ENCODE measurements at places on chromosomes 6 and 20.

- DNase-seq: no peak
Observed at GRCh38 chr6:124119596-124119995, 315.9 kb downstream of the NKAIN2 start.

DNA sequence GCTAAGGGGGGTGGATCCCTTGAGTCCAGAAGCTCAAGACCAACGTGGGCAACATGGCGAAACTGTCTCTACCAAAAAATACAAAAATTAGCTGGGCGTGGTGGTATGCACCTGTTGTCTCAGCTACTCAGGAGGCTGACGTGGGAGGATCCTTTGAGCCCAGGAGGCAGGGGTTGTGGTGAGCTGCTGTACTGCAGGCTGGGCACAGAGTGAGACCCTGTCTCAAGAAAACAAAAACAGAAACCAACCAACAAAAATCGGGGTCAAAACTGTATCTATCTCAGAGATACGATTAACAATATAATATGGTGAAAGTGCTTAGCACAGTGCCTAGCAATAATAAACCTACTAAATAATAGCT is 20.7 kb upstream of the BCAS1 start:
- DNase-seq: no peak

GRCh38 chr6:113290684-113291083 is 566.5 kb upstream of the MARCKS start:
- DNase-seq: no peak

DNA sequence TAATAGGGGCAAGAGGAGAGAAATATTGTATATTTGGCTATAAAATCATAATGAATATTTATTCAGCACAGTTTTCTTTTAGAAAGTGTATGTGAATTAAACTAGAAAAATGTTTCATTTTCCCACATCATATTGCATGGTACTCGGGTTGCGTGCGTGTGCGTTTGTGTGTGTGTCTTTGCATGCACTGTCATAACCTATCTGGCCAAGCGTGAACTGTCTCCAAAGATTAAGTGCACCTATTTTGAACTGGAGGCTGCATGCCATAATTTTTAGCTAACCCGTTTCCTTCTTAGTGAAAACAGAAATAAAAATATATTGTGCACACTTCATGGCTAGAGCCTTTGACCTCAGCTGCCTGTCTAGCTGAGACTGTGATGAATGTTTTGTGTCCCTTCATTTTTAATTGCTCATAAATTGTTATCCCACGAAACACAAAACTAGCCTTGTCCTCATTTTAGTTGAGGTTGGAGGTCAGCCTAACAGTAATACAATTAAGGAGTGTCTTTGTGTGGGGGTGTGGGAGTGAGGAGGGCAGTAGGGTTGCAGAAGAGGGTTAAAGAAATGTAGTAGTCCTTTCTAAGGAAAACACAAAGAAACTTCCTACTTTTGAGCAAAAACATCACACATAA is 336.1 kb upstream of the POU3F2 start:
- no peak for DNase-seq

DNA sequence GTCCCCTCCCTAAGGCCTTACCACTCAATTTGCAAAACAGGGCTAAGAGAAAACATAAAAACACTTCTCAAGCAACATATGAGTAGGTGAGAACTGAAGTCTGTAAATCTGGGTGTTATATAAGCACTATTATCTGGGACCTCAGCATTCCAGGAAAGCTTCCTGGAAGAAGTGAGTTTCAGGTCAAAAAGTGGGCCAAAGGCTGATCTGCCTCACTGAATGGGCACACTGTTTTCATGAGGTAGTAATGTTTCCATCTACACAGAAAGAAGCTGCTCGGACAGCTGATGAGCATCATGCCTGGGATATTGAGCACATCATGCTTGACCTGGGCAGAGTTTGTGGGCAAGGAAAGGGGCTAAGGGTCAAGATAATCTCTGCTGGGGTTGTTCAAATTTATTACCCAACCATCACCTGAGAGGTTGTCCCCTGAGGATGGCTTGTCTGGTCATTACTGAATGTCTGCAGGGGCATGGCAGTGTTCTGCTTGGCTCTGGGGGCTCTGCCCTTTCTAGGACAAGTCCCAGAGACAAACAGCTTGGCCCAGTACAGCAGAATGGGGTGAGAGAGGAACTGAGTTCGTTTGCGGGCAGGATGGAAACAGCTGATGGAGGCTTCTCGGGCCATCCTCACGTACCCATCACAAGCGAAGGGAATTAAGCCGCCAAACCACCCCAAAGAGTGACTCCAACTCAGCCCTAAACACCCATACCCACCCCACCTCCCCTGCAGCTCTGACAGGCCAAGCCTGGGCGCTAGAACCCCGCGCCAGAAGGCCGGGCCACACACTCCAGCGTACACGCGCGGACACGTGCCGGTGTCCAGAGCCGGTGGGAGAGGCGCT is 1.2 kb upstream of the SYNJ2 start:
- no peak for DNase-seq

GRCh38 chr6:165571068-165571682 is 91.9 kb downstream of the PDE10A start:
- DNase-seq: no peak

- DNase-seq: no peak
Observed at GRCh38 chr6:54411767-54412166, 103.5 kb downstream of the TINAG start.

- peak; percentile 89 for DNase-seq
Observed at GRCh38 chr6:73774311-73774774, 78.3 kb downstream of the CD109 start.

- DNase-seq: no peak
Observed at GRCh38 chr6:9020001-9020400, 584.7 kb upstream of the SLC35B3 start.

- peak; percentile 39 for DNase-seq
Observed at GRCh38 chr6:83429857-83430610, 817 bp downstream of the ME1 start.

DNA sequence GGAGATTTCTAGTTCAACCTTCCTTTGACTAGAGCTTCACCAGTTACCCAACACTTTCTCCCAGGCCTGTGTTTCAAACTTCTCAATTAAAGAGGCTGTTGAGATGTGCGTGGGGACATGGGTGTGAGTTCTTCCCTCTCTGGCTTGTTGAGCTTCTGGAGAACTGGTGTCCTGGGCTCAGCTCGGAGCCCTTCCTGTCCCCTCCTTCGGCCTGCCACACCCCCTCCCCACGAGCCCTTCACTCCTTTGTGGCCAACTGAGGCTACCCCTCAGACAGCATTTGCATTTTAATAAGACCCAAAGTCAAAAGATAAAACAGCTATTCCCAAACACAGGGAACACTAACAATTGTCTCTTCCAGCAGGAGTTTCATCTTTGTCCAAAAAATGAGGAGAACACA is 123.3 kb upstream of the MLN start:
- DNase-seq: no peak

GRCh38 chr20:25048519-25048952 is 9.4 kb downstream of the ACSS1 start:
- no peak for DNase-seq

- no peak for DNase-seq
Observed at GRCh38 chr6:41487860-41488432, 58.2 kb upstream of the FOXP4 start.

DNA sequence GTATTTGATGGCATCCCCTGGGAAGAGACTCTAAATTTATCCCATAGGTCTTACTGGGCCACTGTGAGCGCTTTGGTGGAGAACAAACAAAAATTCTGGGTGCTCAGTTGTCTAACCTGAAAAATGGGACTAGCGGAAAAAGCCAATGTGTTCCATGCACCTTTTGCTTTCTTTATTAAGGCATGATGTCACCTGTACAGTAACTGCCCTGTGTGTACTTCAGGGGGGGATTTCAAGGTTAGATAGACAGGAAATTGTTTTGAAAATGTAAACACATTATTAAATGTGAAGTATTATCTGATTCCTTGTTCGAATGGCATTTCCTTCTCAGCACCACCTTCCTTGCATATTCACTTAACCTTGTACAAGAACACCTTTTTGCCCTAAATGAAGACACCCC is 1.2 kb upstream of the EDN1 start:
- DNase-seq: no peak

DNA sequence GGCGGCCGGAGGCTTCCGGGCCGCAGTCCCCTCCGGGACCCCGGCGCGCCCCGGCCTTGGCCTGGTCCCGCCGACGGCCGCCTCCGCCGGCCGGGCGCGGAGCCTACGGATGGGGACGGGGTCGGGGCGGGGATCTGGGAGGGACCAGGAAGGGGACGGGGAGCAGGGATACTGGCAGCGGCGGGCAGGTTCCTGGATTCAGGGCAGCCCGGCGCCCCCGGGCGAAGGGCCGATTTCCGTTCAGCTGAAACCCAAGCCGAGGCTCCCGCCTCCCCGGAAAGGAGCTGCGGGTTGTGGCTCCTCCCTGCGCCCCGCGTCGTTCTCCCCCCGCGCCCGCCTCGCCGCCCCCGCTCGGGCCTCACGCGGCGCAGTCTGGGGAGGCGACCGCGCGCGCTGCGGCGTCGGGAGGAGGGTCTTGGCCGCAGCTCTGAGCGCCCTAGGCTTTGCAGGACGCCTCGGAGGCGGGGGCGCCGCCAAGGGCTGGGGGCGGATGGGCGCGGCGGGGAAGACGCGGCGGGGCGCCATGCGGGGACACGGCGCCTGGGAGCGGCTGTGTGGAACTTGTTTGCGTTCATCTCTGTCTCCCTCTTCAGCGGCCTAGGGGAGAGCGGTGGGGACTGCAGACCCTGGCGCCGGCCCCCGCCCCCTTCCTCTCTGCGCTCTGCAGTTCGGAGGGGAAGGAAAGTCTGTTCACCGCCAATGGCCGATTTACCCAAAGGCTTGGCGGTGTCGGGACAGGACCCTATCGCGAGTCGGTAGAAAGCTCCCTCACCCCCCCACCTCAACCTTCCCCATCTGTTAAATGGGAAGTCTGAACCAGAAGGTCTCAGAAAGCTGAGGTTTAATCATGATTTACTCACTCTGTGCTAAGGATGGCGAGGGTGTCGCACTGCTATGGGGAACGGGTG is 22.7 kb upstream of the TMEM181 start:
- no peak for DNase-seq

- DNase-seq: no peak
Observed at GRCh38 chr6:156943166-156943565, 166.0 kb downstream of the ARID1B start.

DNA sequence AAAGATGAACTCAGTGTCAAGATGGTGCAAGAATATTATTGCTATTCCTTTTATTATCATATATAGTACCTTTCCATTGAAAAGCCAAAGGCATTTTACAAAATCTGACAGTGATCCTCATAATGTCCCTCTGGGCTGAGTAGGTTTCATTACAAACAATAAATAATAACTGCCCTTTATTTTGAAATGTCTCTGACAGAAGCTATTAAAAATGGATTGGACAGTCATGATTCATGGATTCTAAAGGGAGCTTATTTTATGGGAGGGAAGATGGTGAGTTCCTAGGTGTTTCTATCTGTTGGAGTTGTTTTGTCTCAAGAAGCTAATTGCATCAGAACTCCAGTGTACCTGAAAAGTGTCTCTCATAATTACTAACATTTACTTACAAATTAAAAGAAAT is 30.4 kb upstream of the HDAC2 start:
- no peak for DNase-seq

- DNase-seq: no peak
Observed at GRCh38 chr20:16974080-16974854, 226.1 kb downstream of the OTOR start.

DNA sequence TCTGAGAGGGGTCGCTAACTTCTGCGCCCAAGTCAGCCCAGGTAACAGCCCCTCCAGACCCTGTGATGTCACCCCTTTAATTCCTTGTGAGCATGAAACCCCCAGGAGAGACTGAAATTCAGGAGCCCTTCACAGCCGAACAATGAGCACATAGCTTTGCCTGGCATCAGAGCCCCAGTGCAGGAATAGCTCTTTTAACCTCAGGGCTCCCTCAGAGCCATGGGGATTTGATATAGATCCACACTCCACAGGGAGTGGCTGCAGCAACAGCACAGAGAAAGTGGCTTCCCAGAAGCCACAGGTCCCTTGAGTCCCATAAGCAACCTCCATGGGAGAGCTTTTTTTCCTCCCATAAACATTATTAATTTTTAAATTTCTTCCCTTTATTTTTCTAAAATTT is 150.0 kb upstream of the MARCKS start:
- no peak for DNase-seq

DNA sequence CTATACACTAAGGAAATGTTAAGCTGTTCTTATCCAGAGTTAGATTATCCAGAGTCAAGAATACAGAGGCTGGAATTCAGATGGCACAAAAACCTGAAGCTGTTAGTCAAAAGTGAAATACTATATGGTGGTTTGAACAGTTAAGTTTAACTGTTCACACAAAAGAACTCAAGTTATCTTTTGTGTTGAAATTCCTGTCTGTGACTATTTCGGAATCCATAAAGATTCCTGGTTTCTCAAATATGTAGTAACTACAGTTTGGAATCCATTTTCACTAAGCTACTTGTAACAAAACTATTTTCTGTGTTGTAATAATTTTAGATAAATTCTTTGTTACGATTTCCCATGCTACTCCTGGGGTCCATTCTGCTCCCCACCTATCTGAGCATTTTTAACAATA is 24.5 kb downstream of the FIG4 start:
- DNase-seq: no peak

- no peak for DNase-seq
Observed at GRCh38 chr6:90583179-90583835, 3.6 kb downstream of the MAP3K7 start.

GRCh38 chr6:4463236-4463635 is 313.0 kb upstream of the CDYL start:
- no peak for DNase-seq

GRCh38 chr20:58054082-58054779 is 174.2 kb downstream of the ANKRD60 start:
- DNase-seq: no peak

DNA sequence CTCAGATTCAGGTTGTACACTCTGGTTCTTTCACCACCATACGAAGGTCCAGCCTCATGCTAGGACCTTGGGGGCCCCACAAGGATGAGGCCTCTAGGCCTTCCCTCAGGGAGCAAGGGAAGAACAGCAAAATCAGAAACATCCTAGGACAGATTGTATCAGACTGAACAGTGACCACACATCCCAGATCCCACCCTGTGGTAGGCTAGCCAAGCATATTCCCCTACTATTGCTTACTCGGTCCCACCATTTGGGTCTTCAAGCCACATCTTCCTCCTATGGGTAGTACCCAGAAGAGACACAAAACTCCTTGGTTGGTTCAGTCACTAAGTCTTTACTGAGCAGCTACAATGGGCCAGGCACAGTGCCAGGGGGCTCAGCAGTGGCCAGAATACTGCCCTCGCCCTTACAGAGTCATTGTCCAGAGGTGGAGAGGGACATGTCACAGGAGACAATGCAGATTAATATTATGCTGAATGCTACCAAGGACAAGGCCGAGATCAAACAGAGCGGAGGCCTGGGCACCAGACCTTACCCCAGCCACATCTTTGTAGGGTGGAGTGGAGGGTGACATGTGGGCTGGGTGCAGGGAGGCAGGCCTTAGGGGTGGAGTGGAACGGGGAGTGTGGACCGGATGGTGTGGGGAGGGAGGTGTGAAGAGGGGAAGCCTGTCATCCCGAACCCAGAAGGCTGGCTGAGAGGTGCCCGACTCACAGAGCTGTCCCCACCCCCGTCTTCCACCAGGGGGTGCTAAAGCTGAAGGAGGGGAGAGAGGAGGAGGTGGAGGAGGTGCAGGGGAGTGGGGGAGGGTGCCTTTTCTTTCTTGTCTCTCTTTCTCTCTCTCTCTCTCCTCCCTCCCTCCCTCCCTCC is 6.8 kb upstream of the MAPK13 start:
- DNase-seq: peak; percentile 66

- no peak for DNase-seq
Observed at GRCh38 chr6:23179994-23180393, 610.6 kb downstream of the HDGFL1 start.

GRCh38 chr6:150638765-150639164 is 39.1 kb downstream of the PLEKHG1 start:
- DNase-seq: no peak

GRCh38 chr6:17962436-17963031 is 24.9 kb downstream of the KIF13A start:
- DNase-seq: no peak
